ENCODE measurements at places on chromosomes 3 and 15. TPM values are rescaled to one million over a fixed set of nuclear protein-coding genes. Genes with fewer than 3 reads are reported as not detected.

The ACY1 gene
- 64.6 TPM for total RNA-seq

The CNTN3 gene
- not detected for total RNA-seq

The SEC11A gene
- total RNA-seq: 117 TPM

The GOLGA8T gene
- not detected for total RNA-seq

The PRSS50 gene
- not detected for total RNA-seq

The CRYBG3 gene
- 7.2 TPM for total RNA-seq

DNA sequence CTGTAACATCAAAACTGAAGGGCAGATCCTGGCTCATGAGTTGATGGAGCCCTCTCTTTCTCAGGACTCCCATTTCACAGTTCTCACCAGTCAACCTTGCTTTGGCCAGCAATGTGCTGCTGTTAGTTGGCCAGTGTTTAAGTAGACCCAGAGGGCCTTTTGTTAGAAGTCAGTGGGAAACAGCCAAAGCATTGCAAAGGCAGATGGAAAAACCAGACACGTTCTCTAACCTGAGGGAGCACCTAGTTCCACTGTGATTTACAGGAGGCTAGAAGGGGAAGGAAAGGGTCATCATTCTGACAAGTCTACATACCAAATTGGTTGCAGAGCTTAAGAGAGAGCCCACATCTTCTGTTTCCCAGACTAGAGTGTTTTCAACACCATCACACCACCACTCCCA lies 196.4 kb downstream of the OPA1 start:
- H3K4me1 ChIP-seq: no peaks in the 10 kb centered on the region
- H3K27ac ChIP-seq: no peak overlapping the region
- H3K4me3 ChIP-seq: no peak overlapping the region
- peaks cover 47% of the 10 kb centered on the region for H3K27me3 ChIP-seq
- H3K36me3 ChIP-seq: no peaks in the 10 kb centered on the region

- H3K4me3 ChIP-seq: peak overlapping the region; percentile 95
- DNase-seq: peak; percentile 41
- H3K27ac ChIP-seq: peak overlapping the region; percentile 83
- H3K36me3 ChIP-seq: peaks cover 43% of the 10 kb centered on the region
- H3K4me1 ChIP-seq: peaks cover 25% of the 10 kb centered on the region
- H3K27me3 ChIP-seq: no peaks in the 10 kb centered on the region
Measured at GRCh38 chr3:49020330-49021212, 1.4 kb upstream of the NDUFAF3 start.

DNA sequence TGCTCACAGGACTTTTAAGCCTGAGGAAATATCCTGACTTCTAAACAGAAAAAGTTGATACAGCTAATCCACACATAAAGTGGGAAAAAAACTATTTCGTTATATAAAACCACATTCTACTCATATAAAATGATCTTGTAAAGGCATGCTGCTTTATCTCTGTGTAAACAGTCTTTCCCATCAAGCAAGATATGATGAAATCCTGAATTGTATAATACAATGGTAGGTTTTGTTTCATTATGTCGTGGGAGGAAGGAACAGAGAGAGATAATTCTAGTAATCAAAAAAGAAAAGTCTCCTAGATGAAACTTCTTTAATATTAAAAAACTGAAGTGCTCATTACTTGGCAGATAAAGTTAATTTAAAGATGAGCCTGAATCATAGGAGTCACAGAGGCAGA lies 92.6 kb upstream of the SNTN start:
- DNase-seq: no peak
- no peak overlapping the region for H3K27ac ChIP-seq

DNA sequence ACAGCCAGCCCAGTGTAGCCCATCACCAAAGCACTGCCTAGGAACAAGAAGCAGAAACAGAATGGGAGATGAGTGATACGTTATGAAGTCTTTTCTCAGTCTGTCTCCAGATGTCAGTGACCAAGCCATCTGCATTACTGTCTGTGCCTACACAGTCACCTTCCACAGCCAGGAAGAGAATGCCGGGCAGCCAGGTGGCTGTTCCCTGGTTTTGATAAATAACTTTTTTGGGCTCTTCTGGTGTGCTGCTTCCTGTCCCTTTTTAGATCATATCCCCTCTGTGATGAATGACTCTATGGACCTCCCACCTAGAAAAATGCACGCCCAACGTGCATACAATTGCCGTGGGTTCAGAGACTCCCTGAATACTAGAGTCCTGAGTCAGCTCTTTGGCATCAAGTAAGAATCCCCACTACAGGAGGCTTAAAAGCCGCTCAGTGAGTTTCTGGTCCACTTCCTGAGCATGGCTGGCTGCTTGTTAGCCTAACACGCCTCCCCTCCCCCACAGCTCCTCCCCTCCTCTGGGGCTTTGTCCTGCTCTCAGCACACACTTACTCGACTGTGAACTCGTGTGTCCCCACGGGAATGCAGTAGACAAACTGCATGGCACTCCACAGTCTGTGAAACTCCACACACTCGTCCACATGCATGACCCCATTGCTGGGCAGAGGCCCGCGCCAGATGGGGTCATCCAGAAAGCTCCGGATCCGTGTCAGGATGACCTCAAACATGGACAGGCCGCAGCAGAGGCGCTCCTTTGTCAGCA lies 34.7 kb downstream of the NIPA2 start:
- H3K4me3 ChIP-seq: no peak overlapping the region
- DNase-seq: no peak
- H3K4me1 ChIP-seq: no peaks in the 10 kb centered on the region

DNA sequence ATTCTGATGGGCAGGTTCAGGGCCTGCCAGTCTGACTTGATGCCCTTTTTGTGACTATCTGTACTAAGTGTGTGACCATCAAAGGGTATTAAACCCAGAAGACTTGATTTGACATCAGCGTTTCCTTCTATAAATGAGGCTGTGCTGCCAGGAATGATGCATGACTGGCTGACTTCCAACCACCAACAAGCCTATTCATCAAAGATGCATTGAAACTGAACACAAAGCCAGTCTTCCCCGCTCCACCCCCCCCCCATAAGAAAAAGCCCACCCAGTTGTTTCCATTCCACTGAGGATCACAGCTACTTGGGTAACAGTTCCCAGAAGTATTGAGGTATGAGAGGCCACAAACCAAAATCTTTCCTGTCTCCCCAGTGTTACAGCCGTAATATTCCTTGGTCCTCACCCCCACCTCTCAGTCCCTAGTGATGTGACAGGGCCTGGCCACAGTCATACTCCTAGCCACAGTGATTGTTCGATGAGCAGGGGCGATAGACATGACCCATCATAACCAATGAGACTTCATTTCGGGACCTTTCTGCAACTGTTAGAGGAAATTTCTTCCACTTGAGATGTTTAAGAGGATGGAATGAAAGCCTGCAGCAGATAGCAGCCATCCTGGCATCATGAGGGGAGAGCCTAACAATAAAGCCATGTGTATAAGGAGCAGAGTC lies 22.6 kb downstream of the SH3BP5 start:
- peaks cover 52% of the 10 kb centered on the region for H3K4me1 ChIP-seq
- H3K27me3 ChIP-seq: no peaks in the 10 kb centered on the region
- DNase-seq: no peak
- peak overlapping the region; percentile 94 for H3K27ac ChIP-seq
- H3K4me3 ChIP-seq: peak overlapping the region; percentile 48

DNA sequence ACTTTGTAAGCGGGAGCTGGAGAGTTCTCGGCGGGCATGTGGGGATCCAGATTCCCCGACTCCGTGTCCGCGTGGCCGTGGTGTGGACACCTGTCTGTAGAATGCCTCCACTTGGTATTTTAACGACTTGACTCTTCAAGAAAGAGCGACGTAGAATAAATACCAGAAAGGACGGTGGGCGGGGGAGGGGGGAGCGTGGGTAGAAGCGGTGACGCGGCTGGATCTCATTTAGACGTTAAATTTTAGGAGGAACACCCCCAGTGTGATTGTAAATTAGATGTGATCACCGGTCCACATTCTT lies 620 bp upstream of the PYGO1 start:
- peaks cover 46% of the 10 kb centered on the region for H3K27me3 ChIP-seq
- H3K27ac ChIP-seq: no peak overlapping the region
- peaks cover 2% of the 10 kb centered on the region for H3K4me1 ChIP-seq
- no peaks in the 10 kb centered on the region for H3K36me3 ChIP-seq

GRCh38 chr3:8727605-8728512 lies 5.7 kb upstream of the CAV3 start:
- H3K27me3 ChIP-seq: no peaks in the 10 kb centered on the region
- no peak for DNase-seq
- H3K27ac ChIP-seq: no peak overlapping the region
- no peaks in the 10 kb centered on the region for H3K4me1 ChIP-seq

GRCh38 chr3:171525437-171525836 lies 65.2 kb upstream of the TNIK start:
- DNase-seq: no peak
- H3K4me3 ChIP-seq: no peak overlapping the region
- no peaks in the 10 kb centered on the region for H3K36me3 ChIP-seq
- peaks cover 5% of the 10 kb centered on the region for H3K4me1 ChIP-seq

DNA sequence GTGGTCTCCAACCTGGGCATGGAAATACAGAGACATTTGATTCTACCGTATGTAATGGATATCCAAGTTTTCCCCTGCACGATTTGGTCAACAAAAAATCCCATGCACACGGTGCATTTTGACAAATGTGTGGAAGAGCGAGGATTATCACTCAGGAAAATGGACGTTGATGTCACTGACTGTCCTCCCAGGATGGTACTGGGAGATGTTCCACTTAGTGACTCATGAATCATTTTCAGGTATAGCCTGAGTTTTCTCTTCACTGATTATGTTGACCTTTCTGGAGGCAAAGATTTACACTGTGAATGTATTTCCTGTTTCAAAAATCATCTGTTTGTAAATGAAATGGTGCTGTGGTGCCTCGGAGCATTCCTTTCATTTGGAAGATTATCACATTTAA lies 596.7 kb upstream of the ADAMTS9 start:
- no peaks in the 10 kb centered on the region for H3K27me3 ChIP-seq
- DNase-seq: no peak
- no peaks in the 10 kb centered on the region for H3K36me3 ChIP-seq
- H3K4me1 ChIP-seq: no peaks in the 10 kb centered on the region
- H3K4me3 ChIP-seq: no peak overlapping the region
- no peak overlapping the region for H3K27ac ChIP-seq

Data from activated T-helper 2 cell treated with anti-CD3 and anti-CD28 coated beads, Interferon-gamma antibody, Interleukin-2, Interleukin-4, amounts not matched to agents 10 μg/mL and 5 μg/mL and 100 μg/mL, durations not matched to agents 14 hours and 24 hours and 36 hours (primary cell).